ENCODE measurements at places on chromosomes 12 and 14. TPM values are rescaled to one million over a fixed set of nuclear protein-coding genes. Genes with fewer than 3 reads are reported as not detected.

The CHGA gene
- total RNA-seq = not detected

The CRACR2A gene
- total RNA-seq = 20.1 TPM

The COX8C gene
- not detected for total RNA-seq

The RAP1B gene
- 295 TPM for total RNA-seq

The TSPAN8 gene
- total RNA-seq = 0.22 TPM

The TAS2R50 gene
- 6.0 TPM for total RNA-seq

The LRCOL1 gene
- not detected for total RNA-seq

The TCL1B gene
- not detected for total RNA-seq
